Stimulated activated CD4-positive, alpha-beta T cell treated with anti-CD3 and anti-CD28 coated beads, Interleukin-15, amount 100 ng/mL, for 1 hour (primary cell): ENCODE measurements at places on chromosomes 12 and 14.

- DNase-seq: no peak
These were observed 485.2 kb downstream of the VRK1 start for GRCh38 chr14:97282210-97283004.

DNA sequence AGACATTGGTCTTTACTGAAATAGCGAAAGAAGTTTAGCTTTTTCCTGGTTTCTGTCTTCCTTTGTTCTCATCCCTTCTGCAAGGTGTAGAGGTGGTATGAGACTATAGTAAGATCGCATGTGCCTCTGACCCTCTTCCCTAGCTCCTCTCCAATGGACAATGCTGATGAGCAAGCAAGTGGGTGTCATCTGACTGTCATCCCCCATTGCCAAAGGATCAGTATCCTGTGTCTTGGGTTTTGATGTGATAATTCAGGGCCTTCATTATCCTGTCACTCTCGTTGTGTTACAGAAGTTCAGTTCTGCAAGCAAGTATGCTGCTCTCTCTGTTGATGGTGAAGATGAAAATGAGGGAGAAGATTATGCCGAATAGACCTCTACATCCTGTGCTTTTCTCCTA lies 10.0 kb upstream of the TNS2 start:
- DNase-seq: no peak

- no peak for DNase-seq
These were observed 82.1 kb downstream of the SPTSSA start for GRCh38 chr14:34379816-34380470.

- no peak for DNase-seq
These were observed 29.9 kb downstream of the SRRM4 start for GRCh38 chr12:119011231-119011630.

DNA sequence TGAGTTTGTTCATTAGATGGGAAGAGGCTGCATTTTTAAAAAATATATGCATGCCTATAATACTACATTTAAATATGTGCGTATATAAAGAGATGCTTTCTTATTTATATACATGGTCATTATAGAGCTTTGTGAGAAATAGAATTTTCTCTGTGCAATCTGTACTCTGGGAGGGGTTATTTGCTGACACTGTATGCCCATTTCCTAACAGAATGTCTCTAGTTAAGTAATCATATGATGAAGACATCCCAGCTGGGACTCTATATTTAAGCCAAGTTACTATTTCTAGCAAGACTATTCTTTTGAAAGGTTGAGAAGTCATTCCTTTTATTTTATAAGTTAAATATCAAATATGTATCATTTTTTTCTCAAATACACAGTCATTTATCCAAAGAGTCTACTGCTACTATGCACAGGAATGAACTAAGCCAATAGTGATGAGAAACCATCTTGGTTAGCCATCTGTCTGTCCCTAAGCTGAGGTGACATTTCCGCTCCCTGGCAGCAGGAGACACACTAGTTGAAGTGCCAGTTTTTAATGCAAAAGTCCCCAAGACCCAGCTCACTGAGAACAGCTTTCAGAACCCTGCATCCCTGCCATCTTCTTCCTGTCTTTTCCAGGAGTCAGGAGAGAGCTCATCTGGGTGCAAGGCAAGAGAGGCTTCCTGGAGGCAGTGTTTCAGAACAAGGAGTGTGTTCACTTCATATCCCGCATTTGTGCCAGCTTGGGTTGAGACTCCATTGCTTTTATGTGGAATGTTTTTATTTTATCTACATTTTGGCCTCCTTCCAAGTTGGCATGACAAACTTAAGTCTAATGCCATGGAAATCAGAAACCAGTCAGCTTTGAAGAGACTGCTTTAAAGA lies 69.5 kb downstream of the TMEM132C start:
- DNase-seq: no peak

- no peak for DNase-seq
These were observed 601 bp downstream of the MDGA2 start for GRCh38 chr14:47674543-47675465.

GRCh38 chr12:63098851-63099250 lies 52.1 kb downstream of the AVPR1A start:
- DNase-seq: no peak

GRCh38 chr14:76926521-76927251 lies 100.5 kb downstream of the LRRC74A start:
- no peak for DNase-seq

- no peak for DNase-seq
These were observed 16.1 kb downstream of the RASSF9 start for GRCh38 chr12:85820101-85820500.

DNA sequence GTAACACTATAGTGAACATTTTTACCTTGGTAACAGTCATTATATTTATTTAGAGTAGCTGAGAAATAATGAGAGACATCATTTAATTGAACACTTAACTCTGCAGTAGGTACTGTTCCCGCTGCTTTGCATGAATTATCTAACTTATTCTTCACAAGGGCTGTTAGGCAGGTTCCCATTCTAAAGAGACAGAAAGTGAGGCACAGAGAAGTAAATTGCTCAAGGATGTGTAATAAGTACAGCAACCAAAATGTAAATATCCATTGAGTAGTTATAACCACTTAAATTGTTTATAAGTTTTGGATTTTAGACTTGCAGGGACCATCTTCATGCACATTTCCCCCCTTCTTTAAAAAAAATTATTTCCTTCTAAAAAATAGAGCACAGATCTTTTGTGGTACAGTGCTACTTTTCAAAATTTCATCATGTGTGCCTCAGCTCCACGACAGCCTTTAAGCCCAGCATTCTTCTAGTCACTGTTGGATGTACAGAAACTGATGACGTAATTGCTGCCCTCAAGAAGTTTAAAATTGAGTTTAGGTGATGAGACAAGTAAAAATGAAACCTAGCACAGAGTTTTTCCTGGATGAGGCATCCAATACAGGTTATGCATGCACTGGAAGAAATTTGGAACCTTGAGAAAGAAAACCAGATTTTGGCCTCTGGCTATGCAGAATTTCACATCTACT lies 6.0 kb upstream of the MANSC4 start:
- DNase-seq: no peak

GRCh38 chr14:59629444-59630287 lies 53.1 kb upstream of the CCDC175 start:
- no peak for DNase-seq

- no peak for DNase-seq
These were observed 106.3 kb downstream of the PTPRO start for GRCh38 chr12:15428632-15429031.

- DNase-seq: no peak
These were observed 28.2 kb upstream of the MMP17 start for GRCh38 chr12:131799828-131800593.

DNA sequence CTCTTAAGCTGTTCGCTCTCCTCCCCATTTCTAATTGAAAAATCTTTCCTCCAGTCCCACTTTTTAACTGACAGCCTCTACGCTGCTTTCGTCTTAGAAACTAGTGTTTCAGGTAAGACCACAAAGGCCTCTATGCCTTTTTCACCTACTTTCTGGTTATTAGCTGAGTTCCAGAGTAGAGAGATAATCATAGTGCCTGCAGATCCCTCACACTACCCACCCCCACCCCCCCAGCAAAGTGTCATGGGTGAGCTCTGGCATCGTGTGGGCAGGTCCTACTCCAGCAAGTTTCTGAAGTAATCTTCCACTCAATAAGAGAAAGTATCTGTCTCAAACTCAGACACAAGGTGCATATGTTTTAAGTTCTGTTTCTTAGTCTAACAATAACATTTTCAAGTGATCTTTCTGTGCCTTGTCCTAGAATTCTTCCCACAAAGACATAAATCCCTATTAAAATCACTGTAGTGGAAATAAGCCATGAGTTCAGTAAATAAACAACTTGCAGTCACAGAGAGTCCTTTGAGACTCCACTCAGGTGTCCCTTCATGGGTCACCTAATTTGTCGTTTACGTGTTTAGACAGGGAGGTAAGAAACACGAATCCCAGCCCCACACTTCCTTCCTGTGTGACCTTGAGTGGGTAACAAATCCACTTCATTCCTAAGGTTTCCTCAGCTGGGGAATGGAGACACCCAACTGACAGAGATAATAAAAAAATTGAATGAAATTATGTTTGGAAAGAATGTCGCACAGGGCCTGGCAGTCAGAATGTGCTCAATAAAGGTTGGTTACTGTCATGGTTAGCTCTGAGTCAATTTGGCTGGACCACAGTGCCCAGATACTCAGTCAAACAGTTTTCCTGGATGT lies 228.9 kb upstream of the CAND1 start:
- no peak for DNase-seq

GRCh38 chr12:103652808-103653207 lies 65.7 kb downstream of the STAB2 start:
- no peak for DNase-seq

DNA sequence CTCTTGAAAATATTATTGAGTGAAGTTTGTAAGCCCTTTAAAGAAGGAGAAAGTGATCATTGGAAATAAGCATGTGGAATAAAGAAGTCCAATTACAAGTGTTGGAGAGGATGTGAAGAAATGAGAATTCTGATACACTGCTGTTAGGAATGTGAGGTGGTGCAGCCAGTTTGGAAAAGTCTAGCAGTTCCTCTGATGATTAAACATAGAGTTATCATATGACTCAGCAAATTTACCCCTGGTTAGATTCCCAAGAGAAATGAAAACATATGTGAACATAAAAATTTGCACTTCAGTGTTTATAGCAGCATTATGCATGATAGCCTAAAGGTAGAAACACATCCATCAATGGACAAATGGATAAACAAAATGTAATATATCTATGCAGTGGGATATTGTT lies 319.9 kb downstream of the AEBP2 start:
- DNase-seq: no peak

DNA sequence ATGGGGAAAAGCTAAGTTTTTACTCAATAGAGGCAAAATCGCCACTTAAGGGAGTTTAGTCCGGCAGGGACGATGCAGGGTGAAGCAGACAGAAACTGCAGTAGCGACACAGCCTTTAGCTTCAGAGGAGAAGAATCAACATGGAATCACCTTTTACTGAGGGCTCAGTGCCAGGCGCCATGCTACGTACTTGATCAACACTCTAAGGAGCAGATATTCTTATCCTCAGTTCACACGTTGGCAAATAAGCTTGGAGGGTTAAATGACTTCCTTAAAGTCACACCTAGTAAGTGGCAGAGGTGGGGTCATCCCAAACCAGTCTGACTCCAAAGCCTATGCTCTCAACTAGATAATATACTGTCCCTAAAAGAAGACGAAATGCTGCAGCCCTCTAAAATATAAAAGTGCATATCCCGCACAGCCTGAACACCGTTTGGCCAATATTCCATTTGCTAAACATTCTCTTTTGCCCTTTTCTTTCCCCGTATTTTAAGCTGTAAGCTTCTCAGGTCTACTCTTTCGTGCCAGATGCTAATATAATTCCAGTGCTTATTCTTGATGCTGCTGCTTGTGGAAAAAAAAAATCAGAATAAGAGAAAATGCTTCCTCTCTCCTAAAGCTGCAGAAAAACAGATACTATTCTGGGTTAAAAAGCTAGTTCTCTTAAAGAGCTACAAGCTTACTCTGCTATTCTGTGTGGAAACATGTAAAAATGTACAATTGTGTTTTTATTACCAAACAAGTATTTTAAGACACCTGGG lies 10.9 kb downstream of the CCDC92 start:
- DNase-seq: no peak

- no peak for DNase-seq
These were observed 60.4 kb downstream of the RASSF8 start for GRCh38 chr12:26018926-26019325.

GRCh38 chr14:65042731-65043372 lies 56.2 kb downstream of the FNTB start:
- no peak for DNase-seq

DNA sequence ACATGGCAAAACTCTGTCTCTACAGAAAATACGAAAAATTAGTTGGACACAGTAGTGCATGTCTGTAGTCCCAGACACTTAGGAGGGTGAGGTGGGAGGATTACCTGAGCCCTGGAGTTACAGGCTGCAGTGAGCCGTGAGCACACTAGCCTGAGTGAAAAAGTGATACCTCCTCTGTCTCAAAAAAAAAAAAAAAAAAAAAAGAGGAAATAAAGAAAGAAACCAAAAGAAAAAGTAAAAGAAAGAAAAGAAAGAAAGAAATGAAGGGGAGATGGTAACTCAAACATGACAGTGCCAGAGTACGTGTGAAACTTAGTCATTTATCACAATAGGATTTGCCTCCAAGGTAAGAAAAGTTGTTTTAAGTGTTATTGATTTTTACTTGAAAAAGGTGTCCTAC lies 407.0 kb upstream of the MGAT4C start:
- no peak for DNase-seq

DNA sequence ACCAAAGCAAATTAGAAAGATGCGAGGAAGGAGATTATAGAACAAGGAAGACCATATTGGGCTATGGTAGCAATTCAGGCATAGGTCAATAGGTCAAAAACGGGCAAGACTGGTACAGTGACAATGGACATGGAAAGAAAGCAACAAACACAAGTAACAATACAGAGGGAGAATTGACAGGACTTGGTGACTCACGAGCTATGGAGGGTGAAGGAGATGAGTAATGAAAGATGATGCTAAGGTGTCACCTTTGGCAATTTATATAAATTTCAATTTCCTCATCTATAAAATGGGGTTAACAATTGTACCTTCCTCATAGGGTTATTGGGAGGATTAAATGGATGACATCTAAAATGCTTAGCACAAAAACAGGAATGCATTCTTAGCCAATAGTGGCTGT lies 15.1 kb upstream of the DUSP16 start:
- no peak for DNase-seq

- no peak for DNase-seq
These were observed at the start of gene AMHR2 for GRCh38 chr12:53423597-53423996. TSS of gene AMHR2 (plus strand) at chr12:53423855. CDS start at chr12:53423935, 80 bp downstream.

- DNase-seq: no peak
These were observed 105.1 kb downstream of the ARF6 start for GRCh38 chr14:49997991-49998390.

DNA sequence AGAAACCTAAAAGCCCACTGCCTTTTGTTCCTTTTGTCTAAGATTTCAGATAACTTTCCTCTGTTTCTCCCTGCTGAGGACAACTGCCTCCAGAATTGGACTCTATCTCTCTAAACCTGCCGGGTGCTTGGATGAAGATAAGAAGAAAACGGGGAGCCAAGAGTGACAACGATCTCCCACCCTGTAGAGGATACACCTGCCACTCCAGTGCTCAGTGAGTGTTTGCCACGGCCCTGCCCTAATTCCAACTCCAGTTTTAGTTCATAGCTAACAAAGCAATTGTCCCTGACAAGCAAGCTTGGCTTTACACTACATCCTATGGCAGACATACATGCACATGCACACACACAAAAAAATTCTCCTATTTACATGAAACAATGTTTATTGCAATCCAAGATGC lies 39.3 kb downstream of the EPS8 start:
- DNase-seq: no peak

DNA sequence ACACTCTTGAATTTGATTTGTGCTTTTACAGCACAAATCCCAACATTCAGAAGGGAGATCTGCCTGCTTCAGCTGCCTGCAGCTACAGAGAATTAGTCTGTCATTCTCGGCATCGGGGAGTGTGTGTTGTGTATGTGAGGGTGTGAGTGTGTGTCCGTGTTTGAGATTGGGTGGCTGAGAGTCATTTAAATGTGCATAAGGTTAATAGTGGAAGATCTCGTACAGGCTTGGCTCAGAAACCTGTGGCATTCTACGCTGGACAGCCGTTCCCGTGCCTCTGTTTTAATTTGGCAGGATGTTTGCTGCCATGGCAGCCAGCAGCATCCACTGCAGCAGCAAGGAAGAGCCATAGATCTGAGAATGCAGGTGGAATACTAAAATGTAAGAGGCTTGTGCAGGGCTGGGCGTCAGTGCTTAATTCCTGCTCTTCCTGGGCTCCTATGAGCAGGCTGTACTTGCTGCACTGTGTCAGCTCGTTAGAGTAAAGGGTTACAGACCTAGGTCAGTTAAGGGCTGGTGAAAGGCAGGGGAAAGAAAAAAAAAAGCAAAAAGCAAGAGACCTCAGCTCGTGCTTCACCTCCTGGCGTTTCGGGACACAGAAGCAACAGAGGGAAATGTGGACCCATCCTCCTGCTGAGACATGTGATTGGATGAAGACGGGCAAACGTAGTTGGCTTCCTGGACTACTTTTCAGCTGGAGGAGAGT lies 205.4 kb downstream of the NAV3 start:
- DNase-seq: no peak
